ENCODE measurements at places on chromosomes 16 and 17.

DNA sequence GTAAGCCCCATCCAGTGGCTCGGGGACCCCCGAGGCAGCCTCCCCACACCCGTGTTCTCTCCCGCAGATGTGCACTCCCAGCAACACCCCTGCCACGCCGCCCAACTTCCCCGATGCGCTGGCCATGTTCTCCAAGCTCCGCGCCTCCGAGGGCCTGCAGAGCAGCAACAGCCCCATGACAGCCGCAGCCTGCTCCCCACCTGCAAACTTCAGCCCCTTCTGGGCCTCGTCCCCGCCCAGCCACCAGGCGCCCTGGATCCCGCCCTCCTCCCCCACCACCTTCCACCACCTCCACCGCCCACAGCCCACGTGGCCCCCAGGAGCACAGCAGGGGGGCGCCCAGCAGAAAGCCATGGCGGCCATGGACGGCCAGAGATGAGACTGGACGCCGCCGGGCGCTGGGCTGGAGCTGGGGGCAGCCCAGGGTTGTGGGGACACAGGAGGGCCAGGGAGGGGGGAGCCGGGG lies 5.0 kb downstream of the UBALD2 start:
- peak; percentile 43 for DNase-seq

DNA sequence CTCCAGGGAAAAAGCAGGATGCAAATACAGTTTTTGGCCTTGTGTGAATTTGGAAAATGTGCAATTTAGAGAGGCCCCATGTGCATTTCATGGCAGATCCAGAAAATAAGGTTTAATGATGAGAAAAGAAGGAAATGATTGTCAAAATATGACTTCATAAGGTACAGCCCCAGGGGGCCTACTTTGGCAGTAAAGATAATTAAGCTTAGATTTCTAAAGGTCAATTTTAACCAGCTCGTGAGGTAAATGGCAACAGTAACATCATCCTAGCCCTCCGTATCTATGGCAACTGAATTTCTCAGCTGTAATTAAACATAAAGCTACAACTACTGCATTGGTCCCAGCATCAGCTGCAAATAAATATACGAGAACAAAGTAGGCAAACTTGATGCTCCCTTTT lies 30.0 kb upstream of the PRSS54 start:
- DNase-seq: no peak

GRCh38 chr17:39014044-39014794 lies 47.0 kb upstream of the FBXO47 start:
- no peak for DNase-seq

- DNase-seq: no peak
These were observed 138.1 kb downstream of the TRIM37 start for GRCh38 chr17:58968426-58969061.

Measured in D341Med (cell line).